Spleen (tissue), 13 donors: ENCODE measurements at places on chromosomes 6 and 20.
A peak's percentile ranks its signal among the peaks of the same experiment; 100 is the strongest.

- no peak overlapping the region for H3K27ac ChIP-seq
- no peaks in the 10 kb centered on the region for H3K36me3 ChIP-seq
- H3K27me3 ChIP-seq = no peaks in the 10 kb centered on the region
Observed at GRCh38 chr6:34207695-34208443, 28.8 kb upstream of the HMGA1 start.

DNA sequence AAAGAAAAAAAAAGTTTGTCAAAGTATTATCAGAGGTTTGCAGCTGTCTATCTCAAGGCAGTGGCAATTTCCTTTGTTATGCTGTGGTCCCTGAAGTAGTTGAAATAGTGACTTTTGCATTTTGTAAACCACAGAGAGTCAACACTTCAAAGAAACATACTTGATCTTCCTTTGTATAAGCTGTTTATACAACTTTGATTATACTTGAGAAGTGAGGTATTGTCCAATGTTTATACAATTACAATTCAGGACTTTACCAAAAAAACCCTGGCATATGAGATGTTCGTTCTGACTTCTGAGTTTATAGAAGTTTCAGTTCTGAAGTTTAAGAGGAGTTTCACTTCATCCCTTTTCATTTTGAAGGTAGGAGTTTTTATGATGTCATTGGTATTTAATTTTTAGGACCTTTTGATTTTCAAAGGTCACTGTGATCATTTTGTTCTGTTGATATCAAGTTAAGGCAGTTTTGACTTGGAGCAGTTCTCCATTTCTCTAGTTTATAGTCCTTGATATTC is 4.0 kb downstream of the STK4 start:
- H3K27ac ChIP-seq = peak overlapping the region; percentile 91
- H3K27me3 ChIP-seq = no peaks in the 10 kb centered on the region
- peak overlapping the region; percentile 90 for H3K4me3 ChIP-seq
- H3K4me1 ChIP-seq = peaks cover 24% of the 10 kb centered on the region
- peaks cover 34% of the 10 kb centered on the region for H3K36me3 ChIP-seq

DNA sequence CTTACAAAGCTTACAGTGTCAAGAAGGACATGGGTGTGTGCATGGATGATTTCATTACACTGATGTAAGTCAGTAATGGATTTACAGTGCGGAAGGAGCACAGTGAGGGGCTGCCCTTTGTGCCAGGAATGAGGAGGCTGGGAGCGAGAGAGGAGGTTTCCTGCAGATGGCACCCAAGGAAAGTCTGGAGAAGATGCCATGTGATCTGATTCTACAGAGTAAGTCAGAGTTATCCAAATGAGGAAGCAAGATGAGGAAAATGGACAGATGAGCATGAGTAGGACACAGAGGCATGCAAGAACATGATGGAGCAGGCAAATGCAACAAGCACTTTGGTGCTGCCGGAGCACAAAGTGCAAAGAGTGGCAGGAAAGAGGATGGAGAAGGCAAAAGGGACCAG is 29.7 kb downstream of the MAP7 start:
- H3K27ac ChIP-seq = no peak overlapping the region
- DNase-seq = no peak
- H3K4me1 ChIP-seq = peaks cover 1% of the 10 kb centered on the region
- H3K36me3 ChIP-seq = no peaks in the 10 kb centered on the region
- H3K27me3 ChIP-seq = no peaks in the 10 kb centered on the region

GRCh38 chr20:20092827-20093226 is 40.5 kb downstream of the CFAP61 start:
- H3K27me3 ChIP-seq = no peaks in the 10 kb centered on the region
- no peaks in the 10 kb centered on the region for H3K36me3 ChIP-seq
- no peaks in the 10 kb centered on the region for H3K4me1 ChIP-seq
- H3K27ac ChIP-seq = no peak overlapping the region
